EL (cell line): ENCODE measurements at places on chromosomes 11 and 22.

DNA sequence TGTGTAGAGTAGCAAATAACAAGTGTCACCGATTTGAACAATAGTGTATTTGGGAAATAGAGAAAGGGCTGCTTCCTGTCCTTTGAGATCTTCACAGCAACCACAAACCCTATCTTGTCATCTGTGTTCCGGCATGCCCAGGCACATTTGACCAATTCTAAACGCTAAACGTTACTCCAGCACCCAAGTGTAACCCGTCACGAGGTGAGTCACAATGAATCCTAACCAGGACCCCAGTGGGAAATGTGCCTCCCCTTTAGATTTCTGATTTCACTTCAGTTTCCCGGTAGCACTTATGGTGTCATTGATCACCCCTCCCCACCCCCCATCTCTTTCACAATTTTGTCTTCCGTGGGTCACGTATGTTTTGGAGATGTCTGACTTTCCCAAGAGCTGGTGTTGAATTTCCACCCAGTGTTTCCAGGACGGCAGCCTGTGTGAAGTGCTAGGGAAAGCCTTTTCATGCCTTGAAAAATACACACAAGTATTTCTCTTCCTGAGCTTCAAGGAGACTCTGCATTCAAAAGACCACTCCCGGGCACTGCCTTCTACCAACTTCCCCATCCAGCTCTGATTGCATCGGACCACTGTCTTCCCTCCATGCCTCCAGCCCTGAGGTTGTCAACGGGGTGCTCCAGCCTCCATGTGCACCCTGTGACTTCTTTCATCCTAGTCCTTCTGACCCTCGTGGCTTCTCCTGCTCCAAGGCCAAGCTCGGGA lies 10.5 kb upstream of the C11orf24 start:
- no peak for DNase-seq

DNA sequence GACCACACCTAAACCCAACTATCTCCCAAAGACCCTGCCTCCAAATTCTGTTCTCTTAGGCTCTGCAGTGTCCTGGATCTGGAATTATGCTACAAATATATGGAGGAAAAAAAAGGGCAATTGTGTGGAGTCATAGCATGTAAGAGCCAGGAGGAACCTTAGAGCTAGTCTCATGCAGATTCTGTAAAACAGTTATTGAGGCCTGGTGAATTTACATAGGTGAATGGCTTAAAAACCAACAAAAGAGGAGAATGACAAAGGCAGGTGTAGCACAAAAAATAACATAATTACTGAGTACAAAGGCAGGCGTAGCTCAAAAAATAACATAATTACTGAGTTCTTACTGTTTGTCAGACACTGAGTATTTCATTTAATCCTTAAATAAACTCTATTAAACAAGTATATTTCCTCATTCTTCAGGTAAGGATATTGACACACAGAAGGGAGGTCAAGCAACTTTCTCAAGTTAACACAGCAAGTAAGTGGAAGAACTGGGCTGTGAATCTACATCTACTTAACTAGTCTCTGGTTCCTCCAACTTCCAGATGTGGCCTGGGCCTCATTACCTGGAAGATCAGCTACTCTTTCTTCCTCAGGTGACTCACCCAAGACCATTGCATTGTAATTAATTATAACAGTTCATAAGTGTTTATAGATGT lies 938.9 kb upstream of the TENM4 start:
- DNase-seq: no peak

GRCh38 chr11:62599901-62600300 lies 1.8 kb downstream of the MTA2 start:
- DNase-seq: no peak

GRCh38 chr11:121426476-121427399 lies 25.4 kb upstream of the SORL1 start:
- no peak for DNase-seq

DNA sequence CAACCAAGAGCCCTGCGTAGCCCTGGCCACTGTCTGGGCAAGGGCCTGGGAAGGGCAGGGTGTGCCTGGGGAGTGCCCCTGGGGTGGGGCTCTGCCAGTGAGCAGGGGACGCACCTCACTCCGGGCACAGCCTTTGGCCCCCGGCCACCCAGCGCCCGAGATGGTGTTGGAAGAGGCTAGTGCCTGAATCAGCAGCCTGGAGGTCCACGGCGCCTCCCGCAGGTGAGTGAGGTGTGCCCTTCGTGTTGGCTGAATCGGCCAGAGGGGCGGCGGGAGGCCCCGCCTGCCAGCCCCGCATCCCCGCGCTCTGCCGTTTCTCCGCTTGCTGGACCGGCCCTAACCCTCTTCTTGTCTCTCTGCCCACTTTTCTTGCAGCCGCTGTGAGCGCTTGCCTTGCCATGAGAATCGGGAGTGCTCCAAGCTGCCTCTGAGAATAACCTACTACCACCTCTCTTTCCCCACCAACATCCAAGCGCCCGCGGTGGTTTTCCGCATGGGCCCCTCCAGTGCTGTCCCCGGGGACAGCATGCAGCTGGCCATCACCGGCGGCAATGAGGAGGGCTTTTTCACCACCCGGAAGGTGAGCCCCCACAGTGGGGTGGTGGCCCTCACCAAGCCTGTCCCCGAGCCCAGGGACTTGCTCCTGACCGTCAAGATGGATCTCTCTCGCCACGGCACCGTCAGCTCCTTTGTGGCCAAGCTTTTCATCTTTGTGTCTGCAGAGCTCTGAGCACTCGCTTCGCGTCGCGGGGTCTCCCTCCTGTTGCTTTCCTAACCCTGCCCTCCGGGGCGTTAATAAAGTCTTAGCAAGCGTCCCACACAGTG lies 60.1 kb downstream of the FBLN1 start:
- DNase-seq: no peak

GRCh38 chr11:35418282-35419183 lies 825 bp downstream of the SLC1A2 start:
- peak; percentile 37 for DNase-seq

GRCh38 chr11:36352922-36353321 lies 56.8 kb downstream of the PRR5L start:
- no peak for DNase-seq

DNA sequence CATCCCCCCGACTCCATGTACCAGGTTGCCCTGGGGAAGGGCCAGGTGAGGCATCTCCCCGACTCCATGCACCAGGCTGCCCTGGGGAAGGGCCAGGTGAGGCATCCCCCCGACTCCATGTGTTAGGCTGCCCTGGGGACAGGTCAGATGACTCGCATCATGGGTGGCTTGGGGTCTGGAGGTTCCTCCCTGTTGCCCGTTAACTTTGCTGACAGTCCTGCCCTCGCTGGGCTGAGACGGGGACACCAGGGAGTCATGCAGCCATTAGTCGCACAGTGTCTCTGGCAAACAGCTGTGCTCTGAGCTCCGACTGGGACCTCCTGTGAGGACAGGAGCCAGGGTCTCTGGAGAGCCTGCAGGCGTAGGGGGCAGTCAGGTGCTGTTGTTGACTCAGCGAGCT lies 336.1 kb downstream of the TBC1D22A start:
- DNase-seq: no peak

- DNase-seq: no peak
Measured at GRCh38 chr11:34313099-34313517, 44.7 kb downstream of the ABTB2 start.

- no peak for DNase-seq
Measured at GRCh38 chr22:35317680-35318290, 18.1 kb downstream of the TOM1 start.

DNA sequence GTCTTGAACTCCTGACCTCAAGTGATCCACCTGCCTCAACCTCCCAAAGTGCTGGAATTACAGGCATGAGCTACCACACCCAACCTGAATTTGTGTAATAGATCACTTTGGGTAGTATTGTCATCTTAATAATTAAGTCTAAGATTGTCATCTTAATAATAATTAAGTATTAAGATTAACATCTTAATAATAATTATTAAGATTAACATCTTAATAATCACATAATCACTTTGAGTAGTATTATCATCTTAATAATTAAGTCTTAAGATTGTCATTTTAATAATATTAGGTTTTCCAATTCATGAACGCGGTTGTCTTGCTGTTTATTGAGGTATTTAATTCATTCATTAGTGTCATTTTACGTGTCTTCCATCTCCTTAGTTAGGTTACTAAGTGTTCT lies 8.2 kb downstream of the MOV10L1 start:
- DNase-seq: no peak

DNA sequence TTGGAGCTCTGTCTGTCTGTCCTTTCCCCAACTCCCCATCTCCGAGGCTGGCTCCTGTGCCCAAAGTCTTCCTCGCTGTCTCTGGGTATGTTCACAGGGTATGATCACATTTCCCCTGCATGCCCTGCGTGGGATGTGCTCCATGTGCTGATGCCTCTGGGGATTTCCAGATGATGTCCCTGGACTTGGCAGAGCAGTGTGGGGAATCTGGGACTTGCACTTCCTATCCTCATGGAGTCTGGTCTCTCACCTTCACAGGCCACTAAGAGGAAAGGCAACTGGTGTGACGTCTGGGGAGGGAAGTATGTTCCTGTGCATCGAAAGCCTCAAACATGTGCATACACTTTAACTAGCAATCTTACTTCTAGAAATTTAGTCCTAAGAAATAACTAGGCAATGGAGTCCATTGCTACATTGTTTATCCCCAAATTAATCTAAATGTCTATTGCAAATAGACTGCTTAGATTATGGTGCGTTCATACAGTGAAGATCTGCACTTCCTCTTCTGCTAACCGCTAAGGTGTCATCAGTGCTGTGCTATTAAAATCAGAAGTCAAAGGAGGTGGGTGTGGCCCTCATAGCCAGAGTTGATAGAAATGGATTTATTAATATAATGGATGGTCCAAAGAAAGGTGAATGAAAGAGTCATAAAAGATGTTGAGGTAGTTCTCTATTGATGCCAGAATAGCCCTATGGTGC lies 20.8 kb downstream of the TIMP3 start:
- no peak for DNase-seq

DNA sequence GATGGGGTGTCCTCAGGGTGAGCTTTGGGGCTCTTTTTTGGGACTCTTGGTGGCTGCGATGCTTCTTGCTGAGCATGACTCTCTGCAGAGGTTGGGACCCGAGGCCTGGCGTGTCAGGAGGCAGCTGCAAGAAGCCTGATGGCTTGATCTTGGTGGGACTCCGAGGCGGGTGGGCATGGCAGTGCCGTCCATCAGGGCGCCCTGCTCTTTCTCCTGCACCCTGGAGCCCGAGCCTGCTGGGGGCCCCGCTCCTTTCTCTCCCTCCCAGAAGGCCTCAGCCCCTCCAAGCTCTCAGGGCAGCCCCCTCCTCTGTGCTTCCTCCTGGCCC lies 432.7 kb downstream of the TBC1D22A start:
- no peak for DNase-seq

- peak; percentile 75 for DNase-seq
Measured at GRCh38 chr22:30005213-30005857, 74.9 kb upstream of the HORMAD2 start.

GRCh38 chr22:20652130-20652529 lies 121.8 kb upstream of the SERPIND1 start:
- no peak for DNase-seq

- peak; percentile 82 for DNase-seq
Measured at GRCh38 chr11:100687630-100688395, 725 bp downstream of the ARHGAP42 start.

DNA sequence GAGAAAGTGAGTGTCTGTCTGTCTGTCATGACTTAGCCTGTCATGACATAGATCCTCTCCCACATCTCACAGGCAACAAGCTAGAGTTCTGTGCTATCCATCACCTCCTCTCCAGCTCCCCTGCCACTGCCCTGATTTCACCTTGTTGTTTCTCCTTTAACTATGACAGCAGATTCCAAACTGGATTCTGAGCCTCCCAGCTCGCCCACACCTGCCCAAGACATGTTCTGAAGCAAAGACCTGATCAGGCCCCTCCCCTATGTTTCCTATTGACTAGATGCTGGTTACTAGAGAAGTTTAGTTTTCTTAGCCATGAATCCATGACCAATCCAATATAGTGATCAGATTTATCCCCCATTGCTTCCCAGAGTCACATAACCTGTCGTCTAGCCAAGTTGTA lies 15.4 kb downstream of the PRSS23 start:
- no peak for DNase-seq

- DNase-seq: no peak
Measured at GRCh38 chr22:46536537-46537224, 739 bp downstream of the CELSR1 start.

GRCh38 chr11:125167292-125167953 lies 2.9 kb downstream of the PKNOX2 start:
- DNase-seq: no peak

GRCh38 chr11:612961-613300 lies 2.8 kb downstream of the IRF7 start:
- DNase-seq: no peak
